ENCODE measurements at places on chromosomes 6 and 20.

- no peak for DNase-seq
These were observed 2.5 kb downstream of the DEK start for GRCh38 chr6:18261877-18262276.

GRCh38 chr6:3610206-3610605 is 141.3 kb downstream of the PXDC1 start:
- DNase-seq, result no peak

GRCh38 chr20:8602389-8603116 is 466.3 kb upstream of the PLCB4 start:
- no peak for DNase-seq

GRCh38 chr6:113488812-113489685 is 368.1 kb upstream of the MARCKS start:
- DNase-seq, result no peak

- no peak for DNase-seq
These were observed 16.2 kb downstream of the KCNB1 start for GRCh38 chr20:49466114-49466912.

DNA sequence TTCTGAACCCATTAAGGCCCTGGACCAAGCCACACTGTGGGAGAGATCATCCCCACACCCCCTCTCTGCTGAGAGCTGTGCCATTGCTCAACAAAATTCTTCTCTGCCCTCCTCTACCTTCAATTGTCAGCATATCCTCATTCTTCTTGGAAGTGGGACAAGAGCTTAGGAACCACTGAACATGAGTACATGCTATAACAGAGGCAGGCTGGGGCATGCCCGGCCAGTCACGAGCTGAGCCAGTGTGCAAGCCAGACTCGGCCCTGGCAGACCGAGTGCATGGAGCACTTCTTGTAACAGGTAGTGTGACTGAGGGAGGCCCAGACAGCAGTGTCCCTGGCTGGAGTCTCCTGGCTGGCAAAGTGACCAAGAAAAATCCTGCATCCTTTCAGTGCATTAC is 149.2 kb downstream of the MOXD1 start:
- DNase-seq, result no peak

DNA sequence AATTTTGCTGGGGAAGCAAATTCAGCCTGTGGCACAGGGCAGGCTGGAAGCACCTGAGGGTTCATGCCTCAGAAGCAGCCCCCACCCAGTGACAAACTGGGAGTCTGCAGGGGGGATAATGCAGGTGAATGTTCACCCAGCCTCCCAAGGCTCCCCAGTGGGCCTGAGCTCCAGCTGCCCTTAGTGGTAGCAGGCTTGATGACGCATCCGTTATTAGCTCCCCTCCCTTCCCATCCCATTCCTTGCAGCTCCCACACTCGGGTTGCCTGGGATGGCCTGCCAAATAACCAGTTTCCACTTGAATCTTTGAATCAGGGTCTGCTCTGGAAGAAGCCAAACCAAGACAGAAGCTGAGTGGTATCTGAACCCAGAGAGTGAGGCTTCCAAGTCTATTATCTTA is 15.8 kb downstream of the KCNK15 start:
- DNase-seq, result no peak

GRCh38 chr6:168029459-168030217 is 32.2 kb downstream of the KIF25 start:
- DNase-seq, result no peak

DNA sequence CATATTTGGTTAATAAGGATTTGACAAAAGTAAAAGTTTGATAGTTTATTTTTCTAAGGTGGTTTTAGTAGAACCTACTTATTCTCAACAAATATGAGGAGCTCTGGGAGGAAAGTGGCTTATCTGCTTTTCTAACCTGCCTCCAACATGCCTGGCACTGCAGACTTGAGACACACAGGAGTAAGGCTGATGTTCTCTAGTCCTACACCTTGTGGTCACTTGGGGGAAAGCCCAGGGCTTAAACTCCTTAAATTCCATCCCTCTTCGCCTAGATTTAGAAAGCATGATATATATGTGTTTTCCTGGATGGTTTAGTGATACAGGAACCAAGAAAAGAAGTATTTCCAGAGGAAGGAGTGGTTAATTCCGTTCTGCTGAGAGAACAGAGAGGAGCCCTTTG is 39.9 kb upstream of the SAMD5 start:
- DNase-seq, result no peak

GRCh38 chr6:62265906-62266525 is 20.0 kb downstream of the KHDRBS2 start:
- no peak for DNase-seq

DNA sequence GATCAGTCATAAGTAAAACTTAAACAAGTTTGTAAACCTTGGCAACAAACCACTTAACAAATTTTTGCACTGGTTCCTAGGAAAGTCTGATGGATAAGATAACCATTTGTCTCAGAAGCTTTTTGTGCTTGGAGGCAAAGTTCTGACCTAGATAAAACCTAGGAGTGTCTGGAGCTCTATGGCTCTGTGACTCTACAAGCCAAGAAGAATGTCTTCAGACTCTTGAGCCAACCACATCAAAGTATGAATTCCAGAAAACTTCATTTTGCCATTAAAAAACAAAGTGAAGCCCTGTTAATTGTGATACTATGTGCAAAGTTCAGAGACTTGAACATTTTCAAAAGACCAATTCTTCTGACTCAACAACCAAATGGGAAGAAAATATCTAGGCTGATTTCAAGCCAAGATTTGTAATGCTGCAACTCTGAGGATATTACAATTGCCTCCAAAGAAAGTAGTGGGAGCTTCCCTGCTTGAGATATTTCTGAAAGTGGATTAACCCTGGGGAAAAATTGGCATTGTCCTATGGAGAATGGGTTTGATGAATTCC is 158.1 kb upstream of the FOXQ1 start:
- DNase-seq, result no peak

Data from activated CD4-positive, alpha-beta T cell treated with anti-CD3 and anti-CD28 coated beads, Interleukin-2, amount 50 U/mL, for 24 hours (primary cell).